Activated CD4-positive, CD25-positive, alpha-beta regulatory T cell treated with anti-CD3 and anti-CD28 coated beads, Interleukin-2, amount 50 U/mL, for 72 hours (primary cell): ENCODE measurements at places on chromosomes 7 and 10.

DNA sequence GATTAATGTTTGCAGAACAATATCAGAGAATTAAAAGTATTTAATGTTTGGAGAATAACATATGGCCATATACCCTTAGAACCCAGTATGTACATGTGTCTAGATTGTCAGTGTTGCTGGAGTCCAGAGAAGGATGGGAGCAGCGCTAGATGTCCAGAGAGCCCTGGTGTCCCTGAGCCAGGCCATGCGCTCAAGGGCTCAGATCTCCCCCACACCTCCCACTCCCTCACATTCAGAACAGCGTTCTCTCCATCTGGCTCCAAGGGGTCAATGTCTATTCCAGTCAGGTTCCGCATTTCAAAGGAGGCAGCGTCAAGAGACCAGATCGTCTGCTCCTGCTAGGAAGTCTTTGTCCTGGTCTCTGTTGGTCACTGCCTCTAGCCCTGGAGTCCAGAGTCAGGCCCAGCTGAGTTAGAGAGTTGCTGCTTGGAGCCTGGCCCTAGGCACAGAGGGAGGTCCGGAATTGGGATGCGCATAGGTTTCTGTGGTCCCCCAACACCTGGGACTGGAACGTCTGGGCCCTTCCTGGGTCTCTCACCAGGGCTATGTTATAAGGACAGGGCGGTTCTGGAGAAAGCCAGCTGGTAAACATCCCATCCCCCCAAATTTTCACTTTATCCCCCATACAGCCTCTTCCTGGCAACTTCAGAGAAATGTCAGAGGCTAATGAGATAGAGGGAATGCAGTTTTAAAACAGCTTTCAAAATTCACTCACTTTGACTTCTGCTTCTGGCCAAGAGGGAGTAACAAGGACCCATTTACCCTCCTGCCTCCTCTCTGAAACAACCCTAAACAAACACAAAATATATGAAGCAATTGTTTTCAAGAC is 6.5 kb upstream of the WDR86 start:
- DNase-seq: no peak

DNA sequence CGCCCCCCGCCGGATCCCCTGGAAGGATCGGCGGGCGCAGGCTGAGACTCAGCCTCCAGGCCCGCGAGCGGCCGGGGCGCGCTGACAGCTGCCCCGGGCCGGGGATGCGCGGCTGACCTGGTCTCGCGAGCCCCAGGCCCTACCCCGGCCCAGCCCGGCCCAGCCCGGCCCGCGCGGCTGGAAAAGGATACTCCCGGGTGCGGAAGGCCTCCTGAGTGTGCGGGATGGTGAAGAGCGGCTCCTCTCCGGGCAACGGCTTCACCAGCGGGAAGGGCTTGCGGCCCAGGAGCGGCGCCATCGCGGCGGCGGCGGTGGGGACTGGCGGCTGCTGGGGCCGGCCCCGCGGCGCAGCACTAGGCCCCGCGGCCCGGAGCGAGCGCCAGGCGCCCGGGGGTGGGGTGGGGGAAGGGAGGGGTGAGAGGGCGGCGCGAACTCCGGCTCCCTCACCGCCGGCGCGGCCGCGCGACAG is 423 bp downstream of the BAZ1B start:
- DNase-seq: no peak

DNA sequence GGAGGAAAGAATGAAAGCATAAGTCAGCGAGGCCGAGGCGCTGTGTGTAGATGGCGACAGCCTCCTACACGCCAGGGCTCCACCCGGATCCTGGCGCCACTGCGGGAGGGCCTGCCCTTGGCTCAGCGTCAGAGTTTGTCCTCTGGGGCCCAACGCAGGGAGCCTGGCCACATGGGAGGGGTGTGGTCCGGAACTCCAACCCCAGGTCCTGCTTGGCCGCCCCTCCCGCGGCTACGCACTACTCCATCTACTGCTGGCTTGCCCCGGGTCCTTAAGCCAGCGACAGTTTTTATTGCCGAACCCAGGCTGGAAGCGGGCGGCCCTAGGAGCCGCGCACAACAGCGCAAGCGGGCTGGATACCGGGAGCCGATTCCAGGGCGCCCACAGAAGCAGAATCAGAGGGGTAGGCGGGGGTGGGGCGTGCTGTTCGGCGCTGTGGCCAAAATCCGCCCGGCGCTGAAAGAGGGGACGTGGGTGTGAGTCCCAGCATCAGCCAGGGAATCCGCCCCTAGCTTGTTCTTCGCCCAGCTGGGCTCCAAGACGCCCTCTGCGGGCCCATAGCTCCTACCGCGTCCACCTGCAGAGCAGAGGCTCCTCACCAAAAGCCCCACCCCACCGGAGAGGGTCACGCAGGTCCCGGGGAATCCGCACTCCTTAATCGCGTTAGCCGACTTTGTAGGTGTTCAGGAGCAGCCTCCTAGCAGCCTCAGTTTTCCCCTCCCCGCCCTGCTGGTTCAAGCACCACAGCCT is 4.5 kb downstream of the KAZALD1 start:
- peak; percentile 44 for DNase-seq

DNA sequence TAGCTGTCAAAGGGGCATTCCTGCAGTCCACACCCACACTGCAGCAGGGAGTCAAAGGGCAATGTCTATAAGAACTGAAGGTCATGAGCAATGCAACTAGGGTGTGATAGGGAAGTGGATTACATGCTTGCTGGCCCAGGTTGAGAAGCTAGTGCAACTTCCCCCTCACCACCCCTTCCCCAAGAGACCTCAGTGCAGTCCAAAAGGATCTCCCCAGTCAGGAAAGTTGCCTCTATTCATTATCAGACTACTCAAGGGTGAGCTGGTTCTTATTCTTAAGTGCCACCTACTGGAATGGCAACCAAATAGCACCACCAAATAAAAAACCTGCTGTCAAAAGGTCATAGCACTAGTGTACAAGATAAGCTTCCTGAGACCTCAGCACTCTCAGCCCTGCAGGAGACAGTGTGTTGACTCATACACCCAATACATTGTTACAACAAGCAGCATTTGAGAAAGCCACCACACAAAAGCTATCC is 28.2 kb downstream of the MTERF1 start:
- DNase-seq: no peak

DNA sequence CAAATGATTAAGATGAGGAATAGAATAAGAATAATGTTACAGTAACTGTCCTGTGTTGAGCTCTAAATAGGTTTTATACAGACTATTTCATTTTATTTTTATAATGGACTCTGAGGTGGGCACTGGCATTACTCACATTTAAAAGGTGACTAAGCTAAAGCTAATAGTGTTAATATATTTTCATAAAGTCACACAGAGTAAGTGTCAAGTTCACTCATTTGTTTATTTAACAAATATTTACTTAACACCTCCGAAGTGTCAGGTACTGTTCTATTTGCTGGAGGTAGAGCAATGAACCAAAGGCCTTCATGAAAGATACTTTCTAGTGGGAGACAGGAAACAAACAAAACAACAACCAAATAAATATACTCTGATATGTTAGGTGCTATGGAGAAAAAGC is 44.0 kb downstream of the ASB4 start:
- no peak for DNase-seq

GRCh38 chr10:99945263-99945662 is 64.5 kb downstream of the DNMBP start:
- no peak for DNase-seq

DNA sequence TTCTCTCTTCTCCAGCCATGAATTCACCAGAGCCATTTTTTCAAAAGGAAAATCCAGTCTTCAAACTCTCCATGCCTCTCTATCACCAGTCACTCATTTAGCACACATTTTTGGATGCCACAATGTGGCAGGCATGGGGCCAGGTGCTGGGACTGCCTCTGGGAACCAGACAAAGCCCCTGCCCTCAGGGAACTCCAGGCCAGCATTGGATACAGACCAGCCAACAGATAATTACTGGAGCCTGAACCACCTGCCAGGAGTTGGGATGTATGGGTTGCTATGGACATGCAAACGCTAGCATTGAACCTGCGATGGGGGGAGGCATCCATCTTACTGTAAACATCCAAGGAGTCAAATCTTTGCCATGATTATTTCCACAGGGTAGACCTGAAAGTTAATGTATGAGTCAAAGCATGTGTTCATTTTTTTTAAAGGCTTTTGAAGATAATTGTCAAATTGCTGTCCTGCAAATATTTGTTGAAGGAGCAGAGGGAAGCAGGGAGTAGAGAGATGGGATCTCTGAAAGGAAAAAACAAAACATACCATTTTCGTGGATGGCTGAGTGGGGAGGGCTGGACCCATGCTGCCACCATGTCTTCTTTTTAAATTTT is 43.2 kb downstream of the SRRM3 start:
- DNase-seq: no peak

- DNase-seq: no peak
Measured at GRCh38 chr7:42108803-42109528, 128.0 kb downstream of the GLI3 start.

DNA sequence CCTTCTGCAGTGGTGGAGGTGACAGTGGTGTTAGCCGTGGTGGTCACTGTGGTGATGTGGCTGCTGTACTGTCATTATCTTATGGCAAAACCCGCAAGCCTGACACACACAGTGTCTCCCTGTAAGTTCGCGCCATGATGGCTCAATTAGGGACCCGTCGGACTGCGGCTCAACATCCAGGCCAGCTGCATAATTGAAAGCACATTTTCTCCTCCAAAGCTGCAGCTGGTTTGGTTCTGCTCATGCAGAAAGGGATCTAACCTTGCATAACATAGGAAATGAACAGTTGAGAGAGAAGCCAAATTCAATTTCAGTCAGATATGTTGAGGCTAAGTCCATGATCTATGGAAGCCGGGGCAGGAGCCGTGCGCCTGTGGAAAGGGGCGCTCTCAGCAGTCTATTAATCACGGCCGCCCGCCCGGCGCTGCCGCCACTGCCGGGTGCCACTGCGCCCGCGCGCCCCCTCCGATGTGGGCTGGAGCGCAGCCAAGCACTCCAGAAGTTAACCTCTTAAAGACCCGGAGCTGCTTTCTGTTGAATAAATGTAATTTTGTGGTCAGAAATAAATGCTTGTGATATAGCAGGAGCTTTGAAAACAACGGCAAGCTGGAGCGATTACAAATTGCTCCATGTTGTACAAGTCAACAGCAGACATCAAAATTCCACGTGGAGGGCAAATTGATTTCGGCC is 227.7 kb downstream of the CUX1 start:
- DNase-seq: no peak

DNA sequence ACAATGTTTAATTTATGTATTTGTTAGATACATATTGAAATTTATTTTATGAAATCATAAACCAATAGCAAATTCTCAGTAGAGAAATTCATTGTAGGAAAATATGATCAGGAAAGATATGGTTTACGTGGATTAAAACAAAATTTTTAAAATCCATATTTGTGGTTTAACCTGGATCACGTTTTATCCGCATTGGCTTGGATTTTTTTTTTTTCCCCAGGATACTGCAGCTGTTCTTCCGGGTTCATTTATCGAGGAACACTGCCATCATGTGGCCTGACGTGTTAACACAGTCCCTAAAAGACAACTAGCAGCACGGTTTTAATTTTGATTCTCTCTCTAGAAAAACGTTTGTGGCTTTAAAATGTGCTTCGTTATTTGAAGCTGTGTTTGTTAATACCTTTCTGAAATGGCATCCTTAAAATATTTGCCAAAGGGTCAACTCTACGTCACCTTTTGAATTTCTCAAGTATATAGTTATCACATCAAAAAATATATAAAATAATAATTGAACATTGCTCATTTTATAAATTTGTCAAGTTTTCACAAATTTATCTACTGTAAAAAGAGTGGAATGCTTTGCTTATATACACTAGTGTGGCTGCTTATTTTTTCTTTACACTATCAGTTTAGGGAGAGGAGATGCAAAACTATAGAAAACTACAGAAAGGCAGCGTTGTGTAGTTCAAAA is 8.7 kb upstream of the ASB4 start:
- DNase-seq: peak; percentile 37

DNA sequence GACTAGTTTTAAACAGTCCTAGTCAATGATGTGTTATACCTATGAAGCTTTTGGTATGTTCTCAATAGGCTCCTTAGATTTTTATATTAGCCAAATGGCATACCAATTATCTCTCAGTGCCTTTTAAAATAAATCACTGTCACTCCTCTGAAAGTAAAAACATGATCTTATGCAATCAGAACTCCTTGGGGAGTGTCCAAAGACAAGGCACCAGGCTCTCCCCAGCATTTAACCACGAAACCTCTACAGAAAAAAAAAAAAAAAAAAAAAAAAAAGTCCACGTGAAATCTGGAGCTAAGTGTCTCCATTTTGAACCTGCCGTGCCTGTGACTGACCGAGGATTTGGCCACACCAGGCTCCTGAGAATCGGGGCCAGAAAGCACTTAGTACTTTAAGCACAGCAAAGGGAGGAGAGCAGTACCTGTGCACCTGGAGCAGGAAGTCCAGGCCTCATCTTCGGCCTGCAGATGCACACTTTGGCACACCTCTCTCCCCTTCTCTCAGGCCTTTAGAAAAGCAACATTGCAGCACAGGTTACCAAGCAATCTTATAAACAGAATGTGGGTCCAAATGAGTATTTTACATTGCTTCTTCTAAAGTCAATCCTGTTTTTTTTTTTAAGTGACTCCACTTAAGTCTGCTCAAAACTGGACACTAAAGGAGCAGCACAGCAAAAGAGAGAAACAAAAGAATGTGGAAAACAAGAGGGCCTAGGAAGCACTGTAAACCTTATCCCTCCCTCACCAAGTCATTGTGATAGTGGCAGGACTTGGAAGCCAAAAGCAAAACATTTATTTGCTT is 1.5 kb downstream of the FAM13C start:
- DNase-seq: no peak

DNA sequence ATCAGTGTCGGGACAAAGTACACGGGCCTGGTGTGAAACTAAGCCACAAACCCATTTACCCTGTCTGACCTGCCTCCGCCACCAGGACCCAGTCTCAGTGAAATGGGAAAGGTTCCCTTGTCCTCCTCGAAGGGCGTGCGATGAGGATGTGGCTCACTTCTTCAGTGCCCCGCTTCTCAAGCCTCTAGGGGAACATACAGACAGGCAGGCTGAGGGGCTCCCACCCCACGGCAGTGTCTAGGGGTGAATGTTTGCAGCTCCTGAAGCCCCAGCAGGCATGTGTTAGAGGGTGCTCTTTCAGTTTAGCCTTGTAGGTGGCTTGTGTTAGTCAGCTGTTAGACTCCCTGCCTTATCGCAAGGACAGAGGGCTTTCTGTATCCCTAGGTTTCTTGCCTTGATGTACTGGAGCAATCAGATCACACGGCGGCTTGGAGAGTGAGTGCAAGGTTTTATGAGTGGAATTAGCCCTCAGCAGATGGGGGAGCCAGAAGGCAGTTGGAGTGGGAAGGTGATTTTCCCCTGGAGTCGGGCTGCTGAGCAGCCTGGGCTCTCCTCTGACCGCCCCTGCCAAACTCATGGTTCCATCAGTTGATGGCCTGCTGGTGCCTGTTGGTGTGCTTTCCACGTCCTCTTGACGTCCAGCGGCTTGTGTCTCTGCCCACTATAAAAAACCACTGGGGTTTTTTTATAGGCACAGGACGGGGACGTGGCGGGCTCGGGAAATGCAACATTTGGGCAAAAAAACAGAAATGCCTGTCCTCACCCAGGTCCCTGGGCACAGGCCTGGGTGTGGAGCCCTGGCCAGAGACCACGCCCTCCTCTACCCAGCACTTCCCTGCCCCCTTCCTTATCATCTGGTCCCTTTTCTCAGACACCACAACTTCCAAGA is 759 bp downstream of the NUDT1 start:
- peak; percentile 36 for DNase-seq

- DNase-seq: no peak
Measured at GRCh38 chr7:69728304-69728703, 130.0 kb downstream of the AUTS2 start.
